Activated T-helper 2 cell treated with anti-CD3 and anti-CD28 coated beads, Interferon-gamma antibody, Interleukin-2, Interleukin-4, amounts not matched to agents 10 μg/mL and 5 μg/mL and 100 μg/mL, durations not matched to agents 14 hours and 24 hours and 36 hours (primary cell): ENCODE measurements at places on chromosomes 3 and 15. TPM values are rescaled to one million over a fixed set of nuclear protein-coding genes. Genes with fewer than 3 reads are reported as not detected.

Gene C3orf49
- total RNA-seq = not detected in 2 replicates

DNA sequence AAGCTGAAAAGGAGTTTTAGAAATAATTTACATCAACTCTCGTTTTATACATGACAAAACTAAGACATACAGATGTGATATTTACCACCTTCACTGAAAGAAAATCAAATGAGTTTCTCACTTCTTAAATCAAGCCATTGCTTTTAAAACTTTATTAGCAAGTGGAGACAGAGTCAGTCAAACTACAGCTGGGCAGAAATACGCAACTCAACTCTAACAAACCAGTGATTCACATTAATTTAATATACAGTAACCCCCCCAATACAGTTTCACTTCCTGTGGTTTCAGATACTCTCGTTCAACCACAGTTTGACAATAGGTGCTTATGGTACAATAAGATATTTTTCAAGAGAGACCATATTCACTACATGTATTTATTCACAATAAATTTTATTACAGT lies 477.1 kb downstream of the MAGI1 start:
- DNase-seq = no peak

- DNase-seq = no peak
Measured at GRCh38 chr3:174439331-174440252, 419.5 kb upstream of the NAALADL2 start.

GRCh38 chr3:69324362-69325025 lies 61.4 kb downstream of the FRMD4B start:
- DNase-seq = no peak

Gene SAMD7
- not detected in 2 replicates for total RNA-seq

GRCh38 chr3:128415200-128415772 lies 51.4 kb downstream of the DNAJB8 start:
- DNase-seq = no peak

Gene ZBED2
- 543 and 546 TPM in 2 replicates for total RNA-seq
